NCI-H1105 treated with DMSO at 0.1 percent for 48 hours (cell line): ENCODE measurements at places on chromosomes 16 and 17.

DNA sequence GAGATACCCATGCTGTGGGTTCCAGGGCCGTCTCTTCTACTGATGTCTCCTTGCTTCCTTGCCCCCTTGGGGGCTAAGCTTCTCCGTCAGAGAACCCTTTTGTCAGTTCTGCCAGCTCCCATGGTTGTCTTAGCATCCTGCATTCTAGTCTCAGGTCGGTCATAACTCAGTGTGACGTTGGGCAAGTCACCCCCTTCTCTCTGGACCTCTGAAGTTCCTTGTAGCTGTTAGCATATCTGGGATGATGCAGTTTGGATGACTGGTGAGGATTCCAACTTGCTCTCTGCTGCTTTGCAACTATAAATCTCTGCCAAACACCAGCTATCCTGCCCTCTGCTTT lies 8.9 kb upstream of the MYL4 start:
- no peak for DNase-seq

DNA sequence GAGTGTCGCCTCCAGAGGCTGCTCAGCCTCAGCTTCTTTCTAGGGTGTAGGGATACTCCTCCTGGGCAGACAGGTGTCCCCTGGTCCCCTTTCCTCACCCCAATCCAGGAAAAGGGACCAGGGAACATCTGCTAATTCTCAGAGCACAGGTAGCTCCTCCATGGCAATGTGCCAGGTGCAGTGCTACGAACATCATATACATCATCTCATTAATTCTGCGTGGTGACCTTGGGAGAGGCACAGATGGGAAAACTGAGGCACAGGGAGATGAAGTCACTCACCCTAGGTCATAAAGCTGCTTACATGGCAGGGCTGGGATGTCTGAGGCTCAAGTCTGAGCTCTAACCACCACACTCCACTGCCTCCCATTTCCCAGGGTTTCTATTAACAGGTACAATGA lies 11.7 kb downstream of the HDAC5 start:
- DNase-seq, result no peak

DNA sequence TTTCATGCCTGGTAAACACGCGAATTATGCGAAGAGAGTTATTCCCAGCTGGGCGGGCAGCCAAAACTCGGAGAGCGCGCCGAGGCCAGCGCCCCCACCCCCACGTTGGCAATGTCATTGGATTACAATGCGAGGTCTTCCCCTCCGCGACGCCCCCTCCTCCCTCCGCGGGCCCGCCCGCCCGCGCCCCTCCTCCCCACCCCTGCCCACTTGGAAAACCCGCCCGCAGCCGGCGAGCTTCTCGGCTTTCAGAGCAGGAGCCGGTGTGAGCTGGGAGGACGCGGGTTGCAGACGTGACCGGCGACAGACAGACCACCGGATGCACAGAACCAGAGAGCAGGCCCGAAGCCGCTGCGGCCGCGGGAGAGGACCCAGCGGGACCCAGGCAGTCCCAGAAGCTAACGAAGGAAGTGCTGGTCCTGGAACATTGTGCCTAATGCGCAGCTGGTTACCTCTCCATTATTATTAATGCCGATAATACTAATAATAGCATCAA lies 4.0 kb downstream of the NOG start:
- peak; percentile 60 for DNase-seq

GRCh38 chr17:17073581-17074403 lies 31.5 kb downstream of the MPRIP start:
- no peak for DNase-seq

DNA sequence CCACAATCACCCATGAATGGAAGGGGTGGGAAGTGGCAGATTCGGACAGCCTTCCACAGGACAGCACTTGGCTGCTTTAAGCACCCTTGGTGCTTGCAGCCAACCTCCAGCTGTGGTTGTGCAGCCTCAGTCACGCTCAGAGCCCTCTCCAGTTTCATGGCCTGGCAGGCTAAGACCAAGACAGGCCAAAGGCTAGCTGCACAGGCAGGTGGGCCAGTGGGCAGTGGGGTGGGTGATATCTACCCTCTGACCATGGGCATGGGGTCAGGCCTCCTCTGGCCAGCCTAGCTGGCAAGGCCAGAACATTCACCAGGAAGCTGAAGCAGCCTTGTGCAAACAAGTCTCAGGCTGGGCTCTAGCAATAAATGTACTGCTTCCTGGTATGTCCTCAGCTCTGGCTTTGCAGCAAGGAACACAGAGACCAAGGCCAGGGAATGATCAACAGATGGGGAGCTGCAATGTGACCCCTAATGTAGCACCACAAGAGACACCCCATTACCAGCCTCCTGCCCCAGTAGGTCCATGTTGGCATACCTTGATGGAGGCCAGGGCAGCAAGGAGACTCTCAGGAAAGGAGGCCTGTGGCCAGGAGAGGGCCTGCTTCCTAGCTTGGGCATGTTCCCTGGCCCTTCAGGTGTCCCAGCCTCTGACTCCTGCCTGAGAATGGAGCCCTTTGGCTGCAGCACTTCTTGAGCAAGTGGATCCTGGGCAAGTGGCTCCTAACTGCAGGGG lies 20.9 kb downstream of the HSD11B2 start:
- no peak for DNase-seq

DNA sequence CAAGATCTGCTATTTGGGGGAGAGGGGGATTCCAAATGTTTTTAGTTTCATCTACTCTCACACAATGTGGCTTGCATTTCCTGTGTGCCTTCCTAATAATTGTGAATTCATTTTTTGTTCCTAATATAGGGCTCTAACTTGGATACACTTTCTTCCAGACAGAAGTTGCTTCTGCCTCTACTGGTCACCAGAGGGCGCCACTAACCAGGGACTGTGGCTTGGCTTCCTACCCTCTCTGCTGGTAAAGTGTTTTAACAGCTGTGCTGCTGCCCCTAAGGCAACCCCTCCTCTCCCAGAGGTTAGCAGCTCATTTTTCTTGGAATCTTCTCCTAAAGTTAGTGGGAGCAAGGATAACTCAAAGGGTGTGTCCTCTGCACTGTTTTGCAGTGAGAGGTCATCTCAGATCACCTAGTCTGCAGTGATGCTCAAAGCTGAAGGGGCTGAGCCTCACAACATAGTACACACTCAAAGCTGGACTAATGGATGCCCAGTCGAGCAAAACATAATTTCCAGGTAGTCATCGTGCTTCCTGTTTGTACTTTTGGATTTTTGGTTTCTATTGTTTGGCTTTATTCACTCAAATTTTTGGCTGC lies 5.0 kb upstream of the PRSS54 start:
- DNase-seq, result no peak

DNA sequence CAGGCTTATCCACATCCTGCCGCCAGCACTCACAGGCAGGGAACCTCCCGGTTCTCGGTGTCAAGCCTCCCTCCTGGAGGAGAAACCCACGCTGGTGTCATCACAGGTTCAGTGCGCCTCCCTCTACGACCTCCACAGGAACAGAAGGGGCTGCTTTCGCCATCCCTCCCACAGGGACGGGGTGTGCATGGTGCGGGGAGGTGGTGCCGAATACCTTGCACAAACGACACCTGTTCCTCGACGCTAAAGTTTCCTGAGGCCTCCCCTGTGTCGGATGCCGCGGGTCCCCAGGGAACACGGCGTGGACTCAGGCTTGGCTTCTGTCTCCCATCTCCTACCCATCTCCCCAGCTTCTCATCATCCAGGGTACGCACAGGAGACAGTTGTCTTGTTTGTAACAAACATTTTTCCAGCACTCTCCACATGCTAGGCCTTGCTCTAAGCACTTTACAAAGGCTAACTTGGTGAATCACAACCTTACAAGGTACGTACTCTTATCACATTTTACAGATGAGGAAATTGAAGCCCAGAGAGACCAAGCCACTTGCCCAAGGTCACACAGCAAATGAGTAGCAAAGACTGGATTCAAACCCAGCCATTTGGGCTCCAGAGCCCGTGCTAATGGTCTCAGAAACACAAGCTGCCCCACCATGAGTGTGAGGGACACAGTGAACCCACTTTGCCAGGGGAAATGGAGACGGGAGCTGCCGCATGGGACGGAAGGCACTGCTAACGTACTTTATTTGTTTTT lies 271.6 kb downstream of the C16orf95 start:
- DNase-seq, result no peak

DNA sequence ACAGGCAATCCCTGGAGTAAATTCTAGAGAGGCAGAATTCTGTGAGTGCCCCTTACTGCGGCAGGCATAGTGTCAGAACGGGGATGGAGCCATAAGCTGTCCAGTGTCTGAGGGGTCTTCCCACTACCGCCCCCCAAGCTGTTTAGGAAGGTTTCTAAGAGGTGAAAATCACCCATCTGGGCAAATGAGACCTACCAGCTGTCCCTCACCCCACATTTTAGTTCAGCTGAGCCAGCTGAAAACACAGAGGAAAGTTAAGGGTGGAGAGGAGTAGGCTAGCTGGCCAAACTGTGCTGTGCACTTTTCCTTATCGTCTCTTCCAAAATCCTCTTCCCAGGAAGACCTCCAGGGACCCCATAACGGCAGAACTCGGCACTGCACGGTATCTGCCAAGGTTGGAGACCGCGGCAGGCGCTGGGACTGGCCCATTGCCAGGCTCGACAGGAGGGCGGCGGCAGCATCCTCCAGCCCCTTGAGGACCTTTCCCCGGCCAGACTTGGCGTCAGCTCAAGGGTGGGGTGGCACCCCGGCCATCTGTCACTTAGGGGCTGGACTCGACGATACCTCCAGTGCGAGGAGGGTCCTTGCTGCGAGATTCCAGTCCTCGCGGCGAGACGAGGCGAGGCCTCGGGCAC lies 955 bp downstream of the ACLY start:
- DNase-seq, result peak; percentile 67

DNA sequence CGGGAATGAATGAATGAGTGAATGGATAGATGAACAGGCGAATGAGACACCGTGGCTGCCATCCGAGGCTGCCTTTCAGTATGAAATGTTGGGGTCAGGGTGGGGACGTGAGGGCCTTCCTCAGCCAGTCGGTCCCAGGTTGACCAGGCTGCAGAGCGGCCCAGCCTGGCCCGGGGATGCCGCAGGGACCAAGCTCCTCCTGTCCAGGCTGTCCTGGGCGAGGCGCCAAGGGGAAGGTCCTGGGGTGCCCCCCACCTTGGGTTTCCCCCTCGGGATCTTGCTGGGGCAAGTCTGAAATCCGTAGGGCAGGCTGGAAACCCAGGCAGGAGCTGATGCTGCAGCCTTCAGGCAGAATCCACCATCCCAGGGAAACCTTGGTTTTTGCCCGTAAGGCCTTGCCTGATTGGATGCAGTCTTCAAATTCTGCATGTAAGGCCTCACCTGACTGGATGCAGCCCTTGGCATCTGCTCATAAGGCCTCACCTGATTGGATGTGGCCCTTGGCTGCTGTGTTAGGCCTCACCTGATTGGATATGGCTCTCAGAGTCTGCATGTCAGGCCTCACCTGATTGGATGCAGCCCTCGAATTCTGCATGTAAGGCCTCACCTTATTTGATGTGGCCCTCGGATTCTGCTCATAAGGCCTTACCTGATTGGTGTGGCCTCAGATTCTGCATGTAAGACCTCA lies 61.7 kb upstream of the ZNF469 start:
- no peak for DNase-seq

GRCh38 chr16:2056077-2056476 lies 8.3 kb downstream of the TSC2 start:
- DNase-seq, result no peak

DNA sequence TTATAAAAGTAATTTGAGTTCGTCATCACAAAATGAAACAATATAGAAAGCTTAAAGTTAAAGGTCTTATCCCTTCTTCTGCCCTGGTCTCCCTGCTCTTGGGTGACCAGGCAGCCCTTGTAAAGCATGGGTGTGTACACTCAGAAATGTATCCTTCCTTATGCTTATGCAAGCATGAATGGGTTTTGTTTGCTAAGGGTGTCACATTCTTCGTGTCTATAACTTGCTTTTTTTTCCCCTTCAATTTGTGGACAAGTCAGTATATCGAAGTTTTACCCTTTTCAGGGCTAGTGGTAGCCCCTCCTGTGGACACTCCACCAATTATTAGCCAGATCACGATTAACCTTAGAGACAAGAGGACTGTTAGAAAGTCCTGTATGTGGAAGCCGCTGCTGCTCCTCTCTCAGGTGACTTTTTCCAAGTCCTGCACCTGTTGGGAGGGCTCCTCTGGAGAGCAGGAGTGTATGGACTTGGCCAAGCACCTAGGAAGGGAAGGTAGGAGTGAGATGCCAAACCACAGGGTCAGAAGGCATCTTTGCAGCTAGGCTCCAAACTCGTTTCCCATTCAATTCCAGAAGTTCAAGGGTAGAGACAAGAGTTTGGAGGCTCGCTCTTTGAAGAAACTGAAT lies 50.9 kb downstream of the LDHD start:
- no peak for DNase-seq

DNA sequence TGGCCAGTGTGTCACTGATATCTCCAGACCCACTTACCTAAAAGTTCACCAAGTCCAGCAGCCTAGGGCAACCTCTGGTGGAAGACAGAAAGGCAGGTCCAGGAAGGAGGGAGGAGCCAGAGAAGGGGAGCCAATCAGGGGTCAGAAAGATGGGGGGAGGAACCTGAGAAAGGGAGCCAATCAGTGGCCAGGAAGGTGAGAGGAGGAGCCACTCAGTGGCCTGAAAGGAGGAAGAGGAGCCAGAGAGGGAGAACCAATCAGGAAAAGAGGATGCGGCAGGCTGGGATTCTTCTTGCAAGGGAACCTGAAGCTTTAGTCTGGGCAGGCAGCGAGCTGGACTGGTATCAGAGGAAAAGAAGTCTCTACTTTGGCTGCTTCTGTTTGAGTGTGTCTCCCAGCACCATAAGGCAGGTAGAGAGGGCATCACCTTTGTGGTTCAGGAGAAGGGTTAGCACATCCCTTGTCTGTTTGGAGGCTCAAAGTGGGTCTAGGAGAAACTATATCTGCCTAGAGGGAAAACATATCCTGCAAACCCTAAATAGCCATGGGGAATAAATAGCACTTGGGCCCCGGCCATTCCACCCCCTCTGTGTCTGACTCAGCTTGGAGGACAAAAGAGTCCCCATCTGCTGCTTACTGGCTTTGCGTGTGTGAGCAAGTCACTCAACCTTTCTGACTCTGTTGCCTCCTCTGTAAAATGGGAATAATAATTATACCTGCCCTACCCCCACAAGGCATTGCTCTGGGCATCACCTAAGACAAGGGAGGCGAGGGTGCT lies 43.4 kb upstream of the CRHR1 start:
- DNase-seq, result no peak

DNA sequence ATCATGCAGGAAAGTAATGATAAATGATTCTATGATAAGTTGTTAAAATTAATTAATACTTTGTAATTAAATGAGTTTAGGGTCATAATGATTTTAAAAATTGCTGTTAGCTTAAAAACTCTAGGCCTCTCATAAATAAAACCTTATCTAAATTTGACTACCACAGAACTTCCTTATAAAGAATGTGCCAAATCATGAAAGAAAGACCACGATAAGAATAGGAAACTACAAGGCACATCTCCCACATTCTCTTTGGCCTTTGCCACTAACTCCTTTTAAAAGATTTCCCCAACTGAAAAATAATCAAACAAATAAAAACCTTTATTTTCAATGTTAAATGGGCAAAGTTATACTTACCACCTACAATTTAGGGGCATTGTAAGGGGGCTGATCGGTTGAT lies 164.6 kb upstream of the C17orf78 start:
- no peak for DNase-seq

DNA sequence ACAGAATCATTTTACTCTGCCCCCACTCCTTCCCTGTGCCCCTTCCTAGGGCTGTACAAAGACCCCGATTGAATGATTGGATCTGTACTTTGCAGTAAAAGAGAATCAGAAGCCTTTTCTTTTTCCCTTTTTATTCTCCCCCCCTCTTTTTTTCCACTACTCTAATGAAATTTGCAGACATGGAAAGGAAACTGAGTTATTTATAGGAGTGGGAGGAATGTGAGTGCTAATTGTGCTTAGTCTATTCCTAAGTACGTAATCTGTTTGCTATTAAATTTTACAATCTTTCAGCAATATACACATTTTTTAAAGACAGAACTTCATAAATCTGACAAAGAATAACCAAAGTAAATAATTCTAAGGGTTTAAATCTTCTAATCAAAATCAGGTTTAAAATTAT lies 314.3 kb downstream of the MAP2K6 start:
- DNase-seq, result no peak

- DNase-seq, result peak; percentile 70
Observed at GRCh38 chr17:38341035-38341721, 2.6 kb downstream of the GPR179 start.
